ENCODE measurements at places on chromosomes 4 and X.
A peak's percentile ranks its signal among the peaks of the same experiment; 100 is the strongest.

DNA sequence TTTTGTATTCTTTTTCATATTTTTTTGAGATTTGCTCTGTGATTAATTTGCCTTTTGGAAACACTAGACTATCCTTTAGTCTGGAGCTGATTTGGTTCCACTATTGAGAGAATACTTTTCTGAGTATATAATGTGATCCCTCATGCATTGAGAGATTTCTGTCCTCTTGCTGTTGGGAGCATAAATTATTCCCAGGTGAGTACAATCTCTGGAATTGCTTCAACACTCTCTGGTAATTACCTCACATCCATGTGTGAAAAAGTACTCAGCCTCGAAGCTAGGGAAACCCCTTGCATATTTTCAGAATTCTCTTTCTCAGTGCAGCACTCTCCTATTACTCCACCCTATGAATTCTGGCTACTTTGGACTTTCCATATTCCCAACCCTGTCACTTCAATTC, 550.0 kb downstream of the RAPGEF2 start:
- DNase-seq, result no peak

GRCh38 chr4:26044524-26044923, 130.5 kb downstream of the SMIM20 start:
- no peak for DNase-seq

DNA sequence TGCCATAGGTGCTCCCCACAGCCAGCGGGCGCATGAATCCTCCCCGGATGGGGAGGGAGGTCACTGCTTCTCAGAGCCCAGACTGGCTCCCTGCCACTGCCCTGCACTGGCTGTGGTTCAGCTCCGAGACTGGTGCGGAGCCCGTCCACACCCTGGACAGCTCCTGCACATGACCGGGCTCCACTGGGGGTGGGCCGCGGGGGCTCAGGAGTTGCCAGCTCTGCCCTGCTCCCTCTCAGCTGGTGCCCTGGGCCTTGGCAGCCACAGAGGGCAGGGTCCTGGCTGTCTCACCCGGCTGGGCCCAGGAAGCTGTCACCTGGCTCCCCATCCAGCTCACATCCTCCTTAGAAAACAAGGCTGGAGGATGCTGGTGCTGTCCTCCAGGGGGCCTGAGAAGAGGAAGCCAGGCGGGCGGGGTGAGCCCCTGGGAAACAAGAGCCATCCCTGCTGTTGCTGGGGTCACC, 64.9 kb upstream of the ADRA2C start:
- no peak for DNase-seq

DNA sequence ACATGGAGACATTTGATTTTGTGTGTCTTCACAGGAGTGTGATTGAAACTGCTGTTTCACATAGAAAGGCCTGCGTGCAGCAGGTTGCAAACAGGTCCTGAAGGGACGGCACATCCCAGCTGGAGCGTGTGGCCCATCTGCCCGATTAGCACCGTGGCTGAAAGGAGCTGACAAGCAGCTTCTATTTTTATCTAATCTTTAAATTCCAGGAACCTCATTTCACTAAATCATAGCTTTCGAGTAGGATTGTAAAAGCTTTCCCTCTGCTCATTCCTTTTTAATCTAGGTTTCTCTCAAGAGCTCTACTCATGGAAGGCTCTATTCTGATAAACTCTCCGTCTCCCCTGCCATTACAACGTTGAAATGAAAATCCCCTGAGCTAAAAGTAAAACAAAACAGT, 106.8 kb downstream of the FSTL5 start:
- DNase-seq, result no peak

GRCh38 chrX:40095583-40096394, 2.0 kb downstream of the BCOR start:
- DNase-seq, result peak; percentile 31

GRCh38 chr4:15402146-15402545, 25.7 kb upstream of the C1QTNF7 start:
- peak; percentile 58 for DNase-seq

GRCh38 chr4:85228264-85228663, 246.7 kb upstream of the ARHGAP24 start:
- DNase-seq, result no peak

DNA sequence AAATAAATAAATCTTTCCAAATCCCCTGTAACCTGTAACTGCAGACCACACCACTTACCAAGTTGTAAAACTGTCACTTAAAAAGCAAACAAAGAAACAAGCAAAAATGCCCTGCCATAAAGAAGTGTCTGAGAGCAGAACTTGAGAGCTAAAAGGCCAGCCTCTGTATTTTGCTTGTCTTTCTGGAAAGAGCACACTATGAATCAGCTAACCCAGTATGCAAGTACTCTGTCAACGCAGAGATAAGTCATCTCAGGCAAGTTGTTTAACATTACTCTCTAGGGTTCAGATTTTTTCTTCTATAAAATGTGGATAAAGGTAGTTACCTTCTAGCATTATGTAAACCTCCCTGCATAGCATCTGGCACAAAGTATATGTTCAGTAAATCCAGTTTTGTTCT, 134.8 kb downstream of the HS3ST1 start:
- DNase-seq, result no peak

GRCh38 chrX:17632942-17633341, 104.4 kb upstream of the SCML1 start:
- DNase-seq, result peak; percentile 16

DNA sequence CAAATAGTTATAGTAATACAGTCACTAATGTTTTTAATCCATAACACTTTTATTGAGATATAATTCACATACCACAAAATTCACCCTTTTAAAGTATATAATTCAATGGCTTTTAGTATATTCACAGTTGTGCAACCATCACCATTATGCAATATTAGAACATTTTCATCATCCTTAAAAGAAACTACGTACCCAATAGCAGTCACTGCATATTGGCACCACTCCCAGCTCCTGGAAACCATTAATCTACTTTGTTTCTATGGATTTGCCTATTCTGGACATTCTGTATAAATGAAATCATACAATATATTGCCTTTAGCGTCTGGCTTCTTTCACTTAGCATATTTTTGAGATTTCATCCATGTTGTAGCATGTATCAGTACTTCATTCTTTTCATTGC, 99.3 kb downstream of the AMMECR1 start:
- DNase-seq, result no peak

- no peak for DNase-seq
Observed at GRCh38 chr4:95084584-95084983, 326.8 kb downstream of the BMPR1B start.

GRCh38 chr4:6566391-6567190, 8.4 kb upstream of the MAN2B2 start:
- no peak for DNase-seq

GRCh38 chr4:8547912-8548730, 32.1 kb upstream of the GPR78 start:
- DNase-seq, result no peak

DNA sequence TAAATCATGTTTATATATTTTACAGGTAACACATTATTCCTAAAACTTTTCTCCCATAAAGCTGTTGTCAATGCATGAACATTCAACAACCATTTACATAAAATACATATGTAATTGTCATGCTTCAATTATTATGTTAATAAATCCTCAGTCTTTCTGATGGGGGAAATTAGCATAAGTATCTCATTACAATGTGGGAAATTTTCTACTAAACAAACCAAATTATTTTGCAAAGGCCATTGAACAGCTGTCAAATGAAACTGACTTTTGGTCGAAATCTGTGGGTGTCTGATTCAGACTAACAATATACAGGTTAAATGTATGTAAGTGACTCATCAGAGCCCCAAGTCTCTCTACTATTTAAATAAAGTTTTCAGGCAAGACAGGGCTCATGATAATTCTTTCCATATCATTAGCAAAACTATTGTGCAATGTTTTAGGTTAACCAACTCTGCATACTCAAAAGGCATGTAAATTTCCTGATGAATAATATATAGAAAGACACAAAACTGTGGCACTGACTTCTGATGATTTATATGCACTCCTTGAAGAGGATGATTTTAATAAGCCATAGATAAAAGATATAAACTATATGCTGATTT, 795.3 kb upstream of the AADAT start:
- DNase-seq, result no peak

GRCh38 chr4:2009651-2010233, 968 bp upstream of the NELFA start:
- DNase-seq, result peak; percentile 76

- no peak for DNase-seq
Observed at GRCh38 chrX:40100537-40101429, 3.0 kb upstream of the BCOR start.

DNA sequence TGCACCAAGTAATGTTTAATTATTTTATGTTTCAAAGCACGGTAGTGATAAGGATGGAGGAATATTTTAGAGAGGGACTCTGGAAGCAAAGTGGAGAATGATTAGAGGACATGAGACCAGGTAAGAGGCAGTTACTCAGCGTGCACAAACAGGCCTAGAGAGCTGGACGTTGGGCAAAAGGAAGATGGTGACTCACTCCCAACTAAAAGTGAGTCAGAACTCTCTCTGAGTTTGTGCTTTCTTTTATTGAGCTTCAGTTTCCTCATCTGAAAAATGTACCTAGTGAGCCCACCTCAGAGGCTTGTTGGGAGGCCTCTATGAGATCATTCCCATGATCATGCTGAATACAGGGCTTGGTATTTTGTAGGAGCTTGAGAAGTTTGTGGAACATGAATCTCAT, 1.6 kb upstream of the ZC4H2 start:
- no peak for DNase-seq

GRCh38 chrX:136829413-136829812, 48.7 kb upstream of the ARHGEF6 start:
- DNase-seq, result no peak

DNA sequence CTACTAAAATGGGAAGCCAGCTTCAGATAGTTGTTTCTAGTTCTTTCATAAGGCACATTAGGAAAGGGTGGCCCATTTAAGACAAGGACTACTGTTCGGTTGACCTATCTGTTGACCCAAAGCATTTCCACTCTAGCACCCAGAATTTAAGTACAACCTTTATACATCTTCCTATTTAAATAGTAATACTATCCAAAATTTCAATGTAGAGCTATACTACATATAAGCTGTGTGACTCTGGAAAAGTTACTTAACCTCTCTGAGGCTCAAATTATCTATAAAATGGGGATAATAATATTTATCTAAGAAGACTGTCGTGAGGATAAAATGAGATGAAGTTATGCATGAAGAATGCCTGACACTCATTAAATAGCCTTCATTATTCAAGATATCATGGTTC, 82.0 kb upstream of the TMEM164 start:
- DNase-seq, result no peak

DNA sequence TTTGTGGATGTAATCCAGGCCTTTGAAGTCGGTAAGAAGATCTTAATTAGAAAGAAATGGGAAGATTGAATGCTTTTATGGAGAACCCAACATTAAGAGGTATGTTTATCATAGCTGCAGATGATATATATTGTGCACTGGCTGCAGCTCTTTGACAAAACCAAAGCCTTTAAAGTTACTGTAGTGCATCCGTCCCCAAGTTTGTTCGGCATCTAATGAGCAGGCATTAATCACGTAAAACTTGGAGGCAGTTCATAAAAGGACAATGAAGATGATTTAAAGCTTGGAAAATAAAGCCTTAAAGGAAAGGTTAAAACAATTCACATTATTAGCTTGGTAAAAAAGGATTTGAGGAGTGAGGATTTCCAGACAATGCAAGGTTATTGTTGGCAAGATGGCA, 150.8 kb upstream of the ARX start:
- DNase-seq, result no peak

DNA sequence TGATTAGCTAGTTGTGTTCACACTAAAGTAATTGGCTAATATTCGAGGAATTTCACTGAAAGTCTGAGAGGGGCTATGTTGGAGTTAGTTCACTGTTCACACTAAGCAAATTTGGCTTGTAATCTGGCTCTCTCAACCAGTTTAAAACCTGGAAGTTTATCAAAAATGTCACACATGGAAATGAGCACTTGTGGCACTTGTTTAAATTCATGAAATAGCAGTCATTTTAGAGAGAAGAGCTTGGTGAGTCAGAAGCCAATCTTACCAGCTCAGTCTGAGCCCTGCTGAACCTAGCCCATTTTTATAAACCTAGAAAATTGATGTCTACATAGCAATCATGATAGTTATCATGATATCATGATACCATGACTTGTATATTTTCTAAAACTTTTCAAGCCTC, 90.7 kb upstream of the JADE1 start:
- DNase-seq, result peak; percentile 72

DNA sequence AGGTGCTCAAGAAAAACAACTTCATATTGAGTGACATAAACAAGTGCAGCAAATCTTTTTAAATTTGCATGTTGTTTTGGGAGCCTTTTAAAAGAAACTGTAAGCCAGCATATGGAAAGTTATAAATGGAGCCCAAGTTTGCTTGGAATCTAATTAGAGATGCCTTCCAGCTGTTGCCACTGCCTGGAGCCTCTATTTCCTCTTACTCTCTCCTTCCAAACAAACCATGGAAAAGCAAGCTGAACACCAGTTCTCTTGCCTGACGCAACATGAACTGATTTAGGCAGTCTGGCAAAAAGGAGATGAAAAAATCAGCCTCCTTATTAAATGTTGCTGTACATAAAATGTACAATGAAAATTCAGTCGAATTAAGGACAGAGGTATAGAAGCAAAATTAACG, 21.5 kb downstream of the ARSJ start:
- no peak for DNase-seq

DNA sequence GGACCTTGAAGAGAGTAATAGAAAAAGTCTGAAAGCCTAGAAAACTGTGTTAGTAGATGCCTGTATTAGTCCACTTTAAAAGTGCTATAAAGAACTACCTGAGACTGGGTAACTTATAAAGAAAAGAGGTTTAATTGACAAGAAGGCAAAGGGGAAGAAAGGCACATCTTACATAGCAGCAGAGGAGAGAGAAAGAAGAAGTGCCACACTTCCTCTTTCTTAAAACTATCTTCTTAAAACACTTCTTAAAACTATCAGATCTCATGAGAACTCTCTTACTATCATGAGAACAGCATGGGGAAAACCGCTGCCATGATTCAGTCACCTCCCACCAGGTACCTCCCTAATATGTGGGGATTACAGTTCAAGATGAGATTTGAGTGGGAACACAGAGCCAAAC, 18.8 kb upstream of the COL25A1 start:
- no peak for DNase-seq

GRCh38 chr4:23967281-23967680, 77.4 kb upstream of the PPARGC1A start:
- DNase-seq, result no peak

DNA sequence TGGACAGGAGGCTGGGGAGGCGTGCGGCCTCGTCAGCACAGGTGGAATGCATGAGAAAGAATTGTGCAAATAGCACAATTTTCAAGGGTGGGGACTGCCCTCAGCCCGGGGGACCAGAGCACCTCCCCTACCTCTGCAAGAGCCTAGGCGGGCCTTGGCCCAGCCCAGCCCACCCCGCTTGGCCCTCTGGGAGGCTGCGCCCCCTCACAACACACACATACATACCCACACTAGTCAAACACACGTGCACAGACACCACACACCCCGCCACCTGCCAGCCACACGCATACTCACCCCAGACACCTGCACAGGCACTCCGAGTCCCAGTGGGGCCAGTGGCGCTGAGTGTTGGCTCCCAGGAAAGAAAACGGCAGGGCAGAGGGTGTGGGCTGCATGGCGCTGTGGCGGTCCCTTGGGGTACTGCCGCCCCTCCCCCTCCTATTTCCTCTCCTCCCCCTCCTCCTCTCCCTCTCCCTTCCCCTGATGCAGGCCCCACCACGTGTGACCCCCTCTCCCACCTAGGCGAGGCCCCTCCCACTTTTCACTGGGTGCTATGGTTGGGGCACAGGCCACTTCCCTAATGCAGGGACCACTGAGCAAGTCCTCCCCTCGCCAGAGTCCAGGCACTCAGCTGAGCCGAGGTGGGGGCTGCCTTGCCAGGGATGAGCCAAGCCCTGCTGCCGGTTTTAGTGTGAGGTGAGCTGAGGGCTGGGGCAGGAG, 84.5 kb downstream of the FAM53A start:
- DNase-seq, result no peak

GRCh38 chrX:43510209-43510608, 145.9 kb upstream of the MAOA start:
- DNase-seq, result no peak
